Activated CD8-positive, alpha-beta memory T cell treated with anti-CD3 and anti-CD28 coated beads, Interleukin-2, amount 10 ng/mL, durations not matched to agents 7 days and 5 days (primary cell): ENCODE measurements at places on chromosomes 1 and 21.

GRCh38 chr1:114956570-114956969, 73.1 kb upstream of the TSHB start:
- no peak overlapping the region for H3K4me3 ChIP-seq
- H3K27me3 ChIP-seq, result peaks cover 32% of the 10 kb centered on the region
- no peaks in the 10 kb centered on the region for H3K4me1 ChIP-seq
- no peak overlapping the region for H3K27ac ChIP-seq

DNA sequence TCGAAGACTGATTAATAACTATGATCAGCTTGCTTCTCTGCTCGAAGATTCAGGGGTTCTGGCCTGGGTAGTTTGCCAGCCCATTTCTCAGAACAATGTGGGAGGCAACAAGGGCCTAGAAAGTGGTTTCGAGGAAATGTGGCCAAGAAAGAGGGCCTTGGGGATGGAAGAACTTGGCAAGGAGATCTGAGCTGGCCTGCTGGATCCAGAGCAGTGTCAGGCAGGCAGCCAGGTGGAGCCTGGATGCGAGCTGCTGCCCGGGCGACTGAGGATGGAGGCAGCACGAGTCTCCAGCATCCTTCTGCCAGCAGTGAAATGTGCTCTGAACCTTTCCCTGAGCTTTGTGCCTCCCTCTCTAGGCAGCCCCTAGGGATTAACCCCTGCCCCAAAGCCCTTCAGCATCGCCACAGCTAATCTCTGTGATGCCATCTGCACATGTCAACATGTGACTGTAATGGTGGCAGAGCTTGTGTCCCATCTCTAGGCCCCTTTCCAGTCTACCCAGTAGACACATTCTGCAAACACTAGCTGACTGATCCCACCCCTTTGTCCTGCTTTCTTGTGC, 61.0 kb upstream of the NEK2 start:
- no peaks in the 10 kb centered on the region for H3K36me3 ChIP-seq
- H3K27ac ChIP-seq, result no peak overlapping the region
- no peak for DNase-seq
- peaks cover 27% of the 10 kb centered on the region for H3K4me1 ChIP-seq
- peaks cover 5% of the 10 kb centered on the region for H3K27me3 ChIP-seq

DNA sequence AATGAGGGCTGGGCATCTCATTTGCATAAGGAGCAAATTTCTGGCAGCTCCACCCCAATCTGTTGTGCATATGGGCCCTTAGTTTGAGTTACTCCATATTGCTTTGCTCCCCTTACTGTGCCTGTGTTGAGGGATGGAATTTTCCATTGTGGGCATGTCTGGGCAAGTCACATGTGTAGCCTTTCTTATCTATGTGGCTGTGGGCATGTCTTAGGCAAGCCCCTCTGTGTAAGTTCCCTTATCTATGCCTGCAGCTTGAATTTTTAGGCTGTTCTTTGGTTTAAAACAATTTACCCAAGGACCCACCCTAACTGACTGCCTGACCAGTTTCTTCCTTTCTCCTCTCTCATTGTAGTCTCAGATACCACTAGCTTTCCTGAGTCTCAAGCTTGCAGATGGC, 405.7 kb upstream of the NCAM2 start:
- DNase-seq, result no peak
- H3K4me3 ChIP-seq, result no peak overlapping the region
- H3K4me1 ChIP-seq, result no peaks in the 10 kb centered on the region
- no peaks in the 10 kb centered on the region for H3K36me3 ChIP-seq
- no peaks in the 10 kb centered on the region for H3K27me3 ChIP-seq
- H3K27ac ChIP-seq, result no peak overlapping the region

- H3K36me3 ChIP-seq, result peaks cover 5% of the 10 kb centered on the region
- peaks cover 18% of the 10 kb centered on the region for H3K4me1 ChIP-seq
- peak overlapping the region; percentile 76 for H3K27ac ChIP-seq
- DNase-seq, result no peak
Measured at GRCh38 chr21:29657240-29657989, 282.4 kb downstream of the GRIK1 start.

- no peaks in the 10 kb centered on the region for H3K36me3 ChIP-seq
- H3K27ac ChIP-seq, result no peak overlapping the region
Measured at GRCh38 chr1:33563699-33564098, 91.3 kb downstream of the ZSCAN20 start.

GRCh38 chr21:33383056-33383888, 19.9 kb upstream of the IFNGR2 start:
- peaks cover 55% of the 10 kb centered on the region for H3K4me1 ChIP-seq
- peak overlapping the region; percentile 66 for H3K4me3 ChIP-seq
- H3K36me3 ChIP-seq, result no peaks in the 10 kb centered on the region
- peak; percentile 90 for DNase-seq

GRCh38 chr1:56894014-56894413, 39.4 kb downstream of the C8A start:
- H3K27me3 ChIP-seq, result no peaks in the 10 kb centered on the region
- H3K4me1 ChIP-seq, result no peaks in the 10 kb centered on the region
- no peaks in the 10 kb centered on the region for H3K36me3 ChIP-seq
- no peak for DNase-seq
- no peak overlapping the region for H3K27ac ChIP-seq

DNA sequence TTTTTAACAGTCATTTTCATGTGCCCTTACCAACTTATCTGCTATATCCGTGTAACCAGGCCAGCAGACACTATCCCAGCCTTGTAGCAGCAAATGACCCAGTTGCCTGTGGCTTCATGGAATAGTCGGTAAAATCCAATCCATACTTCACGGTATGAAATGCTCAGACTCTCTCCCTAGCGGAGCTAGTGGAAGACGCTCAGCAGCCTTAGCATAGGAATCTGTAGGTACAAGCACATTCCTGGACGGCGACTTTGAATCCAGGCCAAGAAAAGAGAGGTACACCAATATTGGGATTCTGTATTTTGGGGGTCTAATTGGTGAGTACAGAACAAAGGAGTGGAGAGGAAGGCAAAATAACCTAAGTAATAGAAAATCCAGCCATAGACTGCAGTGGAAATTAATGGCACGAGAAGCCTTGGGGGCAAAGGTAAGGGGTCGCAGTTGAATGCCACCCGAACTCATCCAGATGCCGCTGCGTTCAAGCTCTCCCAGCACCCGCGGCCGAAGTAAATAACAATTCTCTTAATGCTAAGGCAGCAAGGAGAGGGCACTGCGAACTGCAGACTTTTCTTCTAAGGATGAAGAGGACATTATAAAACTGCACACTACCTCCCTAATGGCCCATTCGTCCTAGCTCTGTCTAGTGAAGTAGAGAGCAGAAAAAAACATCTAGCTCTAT, 17.7 kb upstream of the TBX15 start:
- peak overlapping the region; percentile 34 for H3K27ac ChIP-seq
- no peak for DNase-seq
- H3K4me3 ChIP-seq, result no peak overlapping the region
- peaks cover 93% of the 10 kb centered on the region for H3K27me3 ChIP-seq

DNA sequence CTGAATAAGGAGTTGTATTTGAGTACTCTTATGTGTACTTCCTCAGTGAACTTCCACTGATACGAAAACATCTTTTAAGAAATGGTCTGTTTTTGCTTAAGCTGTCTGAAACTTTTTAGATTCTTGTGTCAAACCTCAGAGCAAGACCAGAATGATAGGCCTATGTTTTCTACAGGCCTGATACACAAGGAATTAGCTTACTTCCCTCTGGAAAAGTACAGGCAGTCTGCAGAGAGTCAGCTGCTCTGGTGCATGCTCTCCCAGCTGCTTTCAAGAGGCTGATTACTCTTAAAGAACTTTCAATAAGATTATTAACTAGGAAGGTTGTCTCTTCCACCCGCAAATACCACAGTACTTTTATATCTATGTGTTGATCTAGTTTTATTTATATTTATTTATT, 9.5 kb downstream of the SNX27 start:
- H3K4me3 ChIP-seq, result no peak overlapping the region
- H3K4me1 ChIP-seq, result peaks cover 30% of the 10 kb centered on the region
- H3K27ac ChIP-seq, result no peak overlapping the region
- H3K36me3 ChIP-seq, result peaks cover 4% of the 10 kb centered on the region
- no peaks in the 10 kb centered on the region for H3K27me3 ChIP-seq

GRCh38 chr1:84103197-84103992, 40.7 kb upstream of the PRKACB start:
- peaks cover 17% of the 10 kb centered on the region for H3K4me1 ChIP-seq
- peaks cover 17% of the 10 kb centered on the region for H3K36me3 ChIP-seq
- no peak for DNase-seq
- no peak overlapping the region for H3K27ac ChIP-seq
- H3K27me3 ChIP-seq, result no peaks in the 10 kb centered on the region

- H3K27ac ChIP-seq, result no peak overlapping the region
- H3K27me3 ChIP-seq, result peaks cover 32% of the 10 kb centered on the region
- peaks cover 4% of the 10 kb centered on the region for H3K36me3 ChIP-seq
- peaks cover 6% of the 10 kb centered on the region for H3K4me1 ChIP-seq
- DNase-seq, result no peak
- no peak overlapping the region for H3K4me3 ChIP-seq
Measured at GRCh38 chr1:2787163-2787911, 14.2 kb downstream of the TTC34 start.
